NCI-H1694 (cell line): ENCODE measurements at places on chromosomes 3 and 15.

DNA sequence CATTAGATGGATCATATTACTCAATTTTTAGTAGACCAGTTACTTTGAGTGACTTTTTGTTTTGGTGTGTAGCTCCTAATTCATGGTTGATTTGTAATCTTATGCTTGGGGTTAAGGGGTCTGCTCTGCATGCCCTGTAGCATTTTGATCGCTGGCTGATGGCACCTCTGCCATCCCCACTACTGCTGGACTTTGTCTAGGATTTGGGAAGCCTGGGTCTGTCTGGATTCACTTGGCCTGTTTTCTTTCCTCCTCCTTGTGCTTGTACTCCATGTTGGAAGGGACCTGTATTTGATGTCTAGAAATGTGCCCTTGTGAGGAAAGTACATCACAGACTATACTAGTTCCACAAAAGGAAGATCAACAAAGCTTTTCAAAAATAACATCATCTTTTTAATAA is 154.1 kb downstream of the FNDC3B start:
- DNase-seq: no peak

GRCh38 chr15:50107157-50107556 is 11.9 kb downstream of the ATP8B4 start:
- DNase-seq: no peak

DNA sequence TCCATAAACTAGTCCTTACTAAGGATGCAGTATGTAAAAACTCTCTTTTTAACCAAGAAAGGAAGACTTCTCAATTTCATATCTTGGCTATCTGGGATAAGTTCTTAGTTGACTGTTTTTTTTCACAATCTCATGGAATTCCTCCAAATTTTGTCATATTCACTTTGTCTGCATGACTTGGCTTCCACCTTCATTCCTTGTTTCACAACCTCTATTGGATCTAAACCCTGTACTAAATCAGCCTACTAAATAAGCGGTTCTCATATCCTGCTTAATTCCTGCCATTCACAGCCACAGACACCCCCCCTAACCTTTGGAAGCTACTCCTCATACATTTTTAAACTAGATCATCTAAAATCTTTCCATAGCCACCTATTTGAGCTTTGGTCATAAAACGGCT is 370.6 kb upstream of the NAALADL2 start:
- no peak for DNase-seq

GRCh38 chr3:196207159-196207832 is 3.9 kb downstream of the ZDHHC19 start:
- no peak for DNase-seq

DNA sequence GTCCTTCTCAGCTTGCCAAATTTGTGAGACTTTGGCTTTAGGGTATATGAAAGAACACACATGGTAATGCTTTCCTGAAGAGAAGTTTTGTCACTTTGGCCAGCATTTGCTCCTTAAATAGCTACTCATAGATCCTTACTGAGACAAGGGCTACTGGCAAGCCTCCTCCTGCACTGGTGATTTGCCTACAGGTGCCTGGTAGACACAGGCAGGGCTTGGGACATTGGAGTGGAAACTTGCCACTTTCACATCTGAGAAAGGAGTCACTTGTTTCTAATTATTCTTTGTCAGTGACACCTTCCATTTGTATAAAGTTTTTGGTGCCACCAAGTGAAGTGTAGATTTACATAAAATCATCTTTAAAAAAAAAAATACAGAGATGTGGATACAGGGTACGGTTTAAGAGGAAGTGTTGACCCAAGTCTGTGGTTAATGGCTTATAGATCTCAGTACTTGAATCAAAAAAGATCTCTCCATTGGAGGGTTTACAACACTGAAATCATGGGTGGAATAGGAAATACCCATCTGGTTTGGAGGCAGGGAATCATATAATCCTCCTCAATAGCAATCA is 132.8 kb upstream of the GADL1 start:
- DNase-seq: no peak

DNA sequence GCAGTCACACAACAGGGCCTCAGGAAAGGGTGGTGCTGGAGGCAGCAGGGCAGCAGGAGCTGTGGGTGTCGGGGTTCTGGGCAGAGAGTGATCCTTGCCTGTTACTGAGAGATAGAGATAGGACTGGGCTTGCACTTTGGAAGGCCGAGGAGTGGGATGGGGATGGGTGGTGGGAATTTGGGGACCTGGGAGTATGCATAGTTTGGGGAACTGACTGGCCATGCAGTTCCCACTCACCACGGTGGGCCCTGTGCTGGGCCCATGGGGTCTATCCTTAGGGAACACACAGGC is 192.5 kb upstream of the LINGO1 start:
- DNase-seq: no peak

- no peak for DNase-seq
Measured at GRCh38 chr3:112508860-112509259, 9.6 kb upstream of the BTLA start.

DNA sequence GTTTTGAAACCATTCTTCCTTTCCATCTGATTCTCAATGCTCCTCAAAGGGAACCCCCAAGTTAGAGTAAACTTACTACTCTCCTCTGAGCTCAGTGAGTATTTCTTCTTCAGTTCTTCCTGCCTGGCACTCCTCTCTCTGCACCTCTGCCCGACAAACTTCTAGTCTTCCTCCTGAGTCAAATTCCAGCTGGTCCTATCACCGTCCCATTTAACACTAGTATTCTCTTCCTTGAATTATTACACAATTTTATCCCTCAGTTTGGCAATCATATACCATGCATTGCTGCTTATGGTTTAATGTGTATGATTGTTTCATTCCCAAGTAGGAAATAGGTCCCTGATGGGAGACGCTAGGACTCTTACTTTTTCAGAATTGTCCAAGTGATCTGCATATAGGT is 279.7 kb downstream of the MECOM start:
- no peak for DNase-seq

GRCh38 chr15:55741833-55742497 is 987 bp downstream of the PRTG start:
- DNase-seq: no peak

DNA sequence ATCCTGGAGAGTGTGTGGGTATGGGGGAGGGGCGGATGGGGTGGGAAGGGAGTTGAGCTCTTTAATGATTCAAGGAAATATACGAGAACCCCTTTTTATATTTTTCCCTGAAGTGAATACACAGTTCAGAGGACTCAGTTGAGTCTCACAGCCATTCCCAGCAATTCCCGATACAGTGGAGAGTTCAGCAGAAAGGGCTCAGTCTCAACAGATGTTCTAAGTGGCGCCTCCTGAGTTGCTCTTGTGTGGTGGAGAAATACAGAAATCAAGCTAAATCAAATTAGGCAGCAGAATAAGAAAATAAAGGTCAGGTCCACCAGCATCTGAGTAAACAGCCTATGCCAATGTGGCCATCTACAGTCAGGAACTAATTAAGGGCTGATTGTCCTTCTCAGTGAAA is 372.1 kb downstream of the NR2F2 start:
- DNase-seq: no peak

- no peak for DNase-seq
Measured at GRCh38 chr3:13693441-13693840, 144.5 kb downstream of the FBLN2 start.

DNA sequence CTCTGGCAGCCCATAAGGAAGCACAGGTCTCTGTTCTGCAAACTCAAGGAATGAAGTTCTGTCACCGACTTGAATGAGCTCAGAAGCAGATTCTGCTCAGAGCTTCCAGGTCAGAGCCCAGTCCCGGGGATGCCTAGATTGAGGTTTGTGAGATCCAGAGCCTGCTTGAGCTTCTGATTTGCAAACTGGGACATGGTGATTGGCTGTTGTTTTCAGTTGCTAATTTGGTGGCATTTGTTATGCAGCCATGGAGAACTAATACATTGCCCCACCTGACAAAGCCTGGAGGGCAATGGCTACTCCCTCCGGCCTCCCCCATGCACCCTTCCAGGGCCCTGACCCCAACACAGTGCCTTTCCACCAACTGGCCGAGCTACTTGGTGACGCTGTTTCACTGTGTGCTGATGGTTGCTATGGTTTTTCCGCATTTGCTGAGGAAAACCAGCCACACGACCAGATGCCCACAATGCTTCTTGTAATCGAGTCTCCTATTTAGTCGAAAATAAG is 379.5 kb upstream of the ATP10A start:
- DNase-seq: no peak

DNA sequence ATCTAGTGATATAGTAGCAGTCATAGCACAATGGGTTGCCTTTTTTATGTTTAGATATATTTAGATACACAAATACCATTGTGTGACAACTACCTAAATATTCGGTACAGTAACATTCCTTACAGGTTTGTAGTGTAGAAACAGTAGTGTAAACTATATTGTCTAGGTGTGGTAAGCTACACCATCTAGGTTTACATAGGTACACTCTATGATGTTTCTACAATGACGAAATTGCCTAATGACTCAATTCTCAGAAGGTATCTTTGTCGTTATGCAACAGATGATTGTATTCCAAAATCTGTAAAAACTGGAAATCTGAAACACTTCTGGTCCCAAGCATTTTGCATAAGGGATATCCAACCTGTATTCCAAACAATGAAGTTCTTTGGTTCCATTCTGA is 24.3 kb downstream of the PLOD2 start:
- no peak for DNase-seq

- no peak for DNase-seq
Measured at GRCh38 chr3:64873400-64873799, 185.6 kb upstream of the ADAMTS9 start.

- no peak for DNase-seq
Measured at GRCh38 chr15:63969652-63970421, 76.4 kb downstream of the DAPK2 start.

GRCh38 chr15:78060232-78060631 is 17.3 kb downstream of the TBC1D2B start:
- no peak for DNase-seq

DNA sequence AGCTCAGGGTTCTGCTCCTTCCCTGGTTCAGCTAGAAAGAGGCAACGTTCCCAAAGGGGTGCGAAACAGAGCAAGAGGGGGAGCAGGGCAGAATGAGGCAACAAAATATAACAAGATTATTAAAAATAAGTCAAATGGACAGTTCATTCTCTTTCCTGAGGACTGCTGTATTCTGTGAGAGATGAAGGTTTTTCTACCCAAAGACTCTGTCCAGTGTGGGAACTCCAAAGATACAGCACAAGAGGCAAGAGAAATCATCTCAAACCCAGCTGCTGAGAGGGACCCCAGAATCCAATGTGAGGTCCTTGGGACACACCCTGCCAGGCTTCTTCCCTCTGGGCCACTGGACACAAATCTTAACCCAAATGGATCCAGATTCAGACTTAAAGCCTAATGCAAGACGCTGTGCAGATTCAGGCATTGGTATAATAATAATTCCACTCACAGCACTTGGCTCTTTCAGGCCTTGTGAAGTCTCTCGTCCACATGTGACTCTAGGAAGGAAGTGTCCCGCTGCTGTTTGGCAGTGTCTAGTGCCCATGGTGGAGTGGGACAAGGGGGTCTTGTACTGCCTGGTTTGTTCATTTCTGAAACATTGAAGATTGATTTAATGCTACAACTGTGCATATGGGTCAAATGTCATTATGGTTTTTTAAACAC is 14.5 kb upstream of the ARHGAP31 start:
- no peak for DNase-seq

DNA sequence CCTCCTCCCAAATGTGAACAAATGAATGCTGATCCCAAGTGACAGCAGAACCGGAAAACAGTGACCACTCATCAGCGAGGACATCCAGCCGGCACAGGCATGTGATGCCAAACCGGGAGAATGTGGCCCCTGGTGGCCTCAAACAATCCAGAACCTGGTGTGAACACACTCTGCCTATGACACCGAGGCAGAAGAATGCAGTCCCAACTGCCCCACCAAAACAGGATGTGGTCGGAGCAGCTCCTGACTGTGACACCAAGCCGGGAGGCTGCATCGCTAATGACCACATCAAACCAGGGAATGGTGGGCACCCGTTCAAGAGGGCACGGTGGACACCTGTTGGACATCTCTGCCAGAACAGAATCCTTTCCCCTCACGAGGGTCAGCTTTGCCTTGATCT is 15.4 kb downstream of the SCN5A start:
- no peak for DNase-seq

GRCh38 chr3:115341208-115341607 is 194.1 kb upstream of the ZBTB20 start:
- DNase-seq: no peak

GRCh38 chr15:64017591-64018163 is 28.6 kb downstream of the DAPK2 start:
- no peak for DNase-seq

- no peak for DNase-seq
Measured at GRCh38 chr3:56917361-56918110, 115.8 kb upstream of the ARHGEF3 start.

DNA sequence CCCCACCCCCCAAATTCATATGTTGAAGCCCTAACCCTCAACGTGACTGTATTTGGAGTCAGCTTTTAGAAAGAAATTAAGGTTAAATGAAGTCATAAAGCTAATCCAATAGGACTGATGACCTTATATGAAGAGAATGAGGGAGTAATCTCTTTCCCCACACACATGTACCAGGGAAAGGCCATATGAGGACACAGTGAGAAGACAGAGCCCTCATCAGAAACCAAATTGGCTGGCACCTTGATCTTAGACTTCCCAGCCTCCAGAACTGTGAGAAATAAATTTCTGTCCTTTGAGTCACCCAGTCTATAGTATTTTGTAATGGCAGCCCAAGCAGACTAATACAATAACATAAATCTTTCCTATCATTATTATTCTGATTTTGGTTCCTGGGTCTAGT is 194.7 kb upstream of the NANOGP8 start:
- DNase-seq: no peak

DNA sequence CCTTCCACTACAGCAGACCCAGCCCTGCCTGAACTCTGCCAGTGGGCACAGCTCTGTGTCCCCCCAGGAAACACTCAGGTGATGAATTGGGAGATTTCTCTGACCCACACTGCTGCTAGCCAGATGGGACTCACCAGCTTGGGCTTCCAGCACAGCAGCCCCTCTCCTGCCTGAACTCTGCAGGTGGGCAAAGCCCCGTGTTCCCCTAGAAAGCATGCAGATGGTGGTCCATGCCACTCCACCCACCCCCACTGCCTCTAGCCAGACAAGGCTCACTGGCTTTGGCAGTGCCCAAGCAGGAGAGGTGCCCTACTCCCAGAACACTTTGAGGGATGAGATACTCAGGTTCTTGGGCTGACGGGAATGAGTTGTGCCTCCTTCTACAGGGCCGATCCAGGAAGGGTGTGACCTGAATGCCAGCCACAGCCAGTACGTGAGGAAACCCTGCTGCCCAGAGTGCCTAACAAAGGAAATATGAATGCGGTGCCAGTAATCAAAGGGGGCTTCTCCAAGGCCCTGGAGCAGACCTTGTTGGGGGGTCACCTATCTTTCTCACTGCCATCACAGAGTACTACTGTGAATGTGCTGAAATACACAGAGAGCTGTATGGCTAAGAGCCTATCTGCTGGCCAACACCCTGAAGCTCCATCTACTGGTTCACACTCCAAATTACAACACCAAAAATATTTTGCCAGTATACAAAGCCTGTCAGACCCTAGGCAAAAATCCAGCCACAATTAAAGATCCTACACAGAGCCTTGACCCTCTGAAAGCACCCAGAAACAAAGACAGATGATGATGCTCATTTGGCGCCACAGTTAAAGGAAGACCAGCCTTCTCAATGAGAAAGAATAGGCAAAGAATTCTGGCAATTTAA is 61.9 kb downstream of the BTLA start:
- DNase-seq: peak; percentile 4
